ENCODE measurements at places on chromosomes 1 and 21.

DNA sequence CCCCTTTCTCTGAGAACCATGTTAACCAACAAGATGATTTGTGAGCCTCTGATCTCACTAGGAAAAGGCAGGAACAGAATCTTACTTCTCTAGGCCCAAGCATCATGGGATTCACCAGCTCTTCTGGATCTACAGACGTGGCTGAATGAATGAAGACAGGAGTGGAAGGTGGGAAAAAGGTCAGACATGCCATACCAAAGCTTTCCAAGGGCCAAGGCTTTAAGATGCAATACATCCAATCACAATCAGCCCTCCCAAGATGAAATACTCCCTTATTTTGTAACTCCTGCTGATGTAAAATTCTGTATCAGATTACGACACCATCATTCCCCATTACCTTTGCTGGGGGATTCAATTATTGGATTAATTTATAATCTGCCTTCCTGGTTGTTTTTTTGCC, 80.9 kb downstream of the SSBP3 start:
- no peak for DNase-seq

DNA sequence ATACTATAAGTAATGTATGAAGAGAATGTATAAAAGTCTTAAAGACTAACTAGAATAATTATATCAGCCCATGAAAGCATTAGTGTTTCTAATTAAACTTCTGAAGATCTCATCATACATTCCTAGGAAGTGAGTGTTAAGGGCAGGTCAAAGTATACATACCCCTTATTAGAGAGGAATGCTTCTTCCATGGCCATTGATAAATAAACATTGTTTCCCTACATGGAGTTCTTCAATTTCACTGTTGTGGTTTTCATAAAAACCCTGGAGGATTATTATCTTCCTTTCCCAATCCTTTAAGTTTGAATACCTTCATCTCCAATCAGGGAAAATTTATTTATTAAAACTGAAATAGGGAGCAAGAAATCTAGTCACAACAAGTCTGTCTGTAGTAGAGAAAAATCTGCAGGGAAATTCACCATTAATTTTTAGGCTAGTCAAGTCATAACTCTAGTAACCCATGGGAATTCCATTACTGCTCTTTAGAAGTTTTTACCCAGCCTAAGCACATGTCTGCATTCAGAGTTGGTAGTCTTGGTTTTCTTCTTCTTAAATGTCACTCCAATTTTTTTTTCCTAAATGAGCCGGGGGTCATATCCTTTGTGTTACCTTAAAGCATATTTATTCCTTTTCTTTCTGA, 147.0 kb downstream of the TNFSF18 start:
- no peak for DNase-seq

- no peak for DNase-seq
Observed at GRCh38 chr21:40074198-40074597, 207.0 kb downstream of the PCP4 start.

DNA sequence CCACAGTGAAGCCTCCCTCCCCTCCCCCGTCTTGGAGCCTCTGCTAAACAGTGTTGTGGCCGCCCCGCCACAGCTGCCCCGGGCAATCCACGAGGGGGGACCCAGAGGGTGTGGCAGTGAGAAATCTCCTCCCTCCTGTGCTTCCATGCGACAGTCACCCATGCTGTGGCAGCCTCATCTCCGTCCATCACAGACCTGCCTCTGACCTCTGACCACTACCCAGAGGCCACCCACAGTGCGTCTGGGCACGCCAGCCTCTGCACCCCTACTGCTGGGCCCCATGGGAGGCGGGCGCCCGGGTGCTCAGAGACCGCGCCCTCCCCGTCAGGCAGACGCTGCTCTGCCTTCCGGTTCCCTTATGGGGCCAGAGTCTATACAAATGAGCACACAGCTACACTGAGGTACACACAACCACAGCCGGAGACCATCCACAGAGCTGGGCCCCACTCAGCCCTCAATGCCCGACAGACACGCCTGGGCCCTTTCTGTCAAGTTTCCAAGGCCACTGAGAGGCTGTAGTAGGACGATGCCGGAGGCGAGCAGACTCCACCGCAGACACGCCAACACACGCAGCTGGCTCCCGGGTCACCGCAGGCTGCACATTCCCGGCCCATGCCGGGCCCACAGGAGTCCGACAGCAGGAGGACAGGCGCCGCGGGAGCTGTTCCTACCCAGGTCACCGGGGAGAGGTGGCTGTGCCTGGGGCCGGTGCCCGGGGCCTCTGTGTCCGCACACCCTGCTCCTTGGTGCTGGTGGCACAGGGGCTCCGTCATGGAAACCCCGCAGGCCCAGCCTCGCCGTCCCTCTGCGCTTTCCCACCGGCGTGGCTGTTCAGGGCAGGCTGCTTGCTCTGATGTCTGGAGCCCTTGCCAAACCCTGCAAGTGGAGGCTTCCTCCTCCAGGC, 23.9 kb upstream of the TMEM52 start:
- DNase-seq, result no peak

DNA sequence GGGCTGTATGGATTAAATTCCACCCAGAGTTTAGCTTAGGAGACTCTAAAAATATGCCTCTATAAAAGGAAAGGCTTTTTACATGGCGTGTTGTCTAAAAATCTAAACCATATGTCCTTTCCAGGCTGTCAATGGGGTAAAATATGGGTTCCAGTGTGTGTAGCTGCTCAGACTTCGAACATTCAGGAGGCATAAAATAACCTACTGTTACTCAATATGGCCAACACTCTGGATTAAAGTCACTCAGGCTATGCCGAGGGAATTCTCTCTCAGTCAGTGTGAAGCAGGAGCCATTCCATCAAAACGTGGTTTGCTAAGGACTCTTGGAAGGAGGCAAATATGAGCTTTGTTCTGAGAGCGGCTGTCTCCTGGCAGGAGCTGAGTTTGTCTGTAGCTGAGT, 135.3 kb downstream of the RUNX1 start:
- DNase-seq, result no peak

- no peak for DNase-seq
Observed at GRCh38 chr1:58119971-58120370, 426.6 kb downstream of the OMA1 start.

DNA sequence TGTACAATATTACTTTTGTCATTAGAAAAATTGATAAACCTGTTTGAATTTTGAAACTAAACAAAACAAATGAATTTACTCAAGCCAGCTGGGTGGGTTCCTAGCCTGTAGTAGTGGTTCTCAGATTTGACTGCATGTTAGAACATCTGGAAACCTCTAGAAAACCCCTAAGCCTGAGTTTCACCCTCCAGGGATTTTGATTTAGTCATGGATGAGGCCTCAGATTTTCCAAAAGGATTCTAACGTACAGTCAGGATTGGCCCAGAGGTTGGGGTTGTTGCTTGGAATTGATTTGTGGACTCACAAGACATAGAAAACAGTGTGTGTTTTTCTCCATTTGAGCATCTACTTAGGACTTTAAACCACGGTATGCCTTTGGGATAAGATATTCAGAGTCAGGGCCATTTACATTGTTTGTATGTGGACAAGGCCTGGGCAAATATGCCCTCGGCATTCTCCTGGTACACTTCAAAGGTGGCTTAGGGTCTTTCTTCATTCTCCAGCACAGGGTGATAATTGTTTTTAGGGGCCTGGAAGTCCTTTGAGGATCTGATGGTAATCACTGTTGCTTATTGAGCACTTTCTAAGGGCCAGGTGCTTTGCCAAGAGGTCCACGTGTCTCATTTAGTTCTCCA, 42.6 kb downstream of the ATP5PO start:
- DNase-seq, result no peak

DNA sequence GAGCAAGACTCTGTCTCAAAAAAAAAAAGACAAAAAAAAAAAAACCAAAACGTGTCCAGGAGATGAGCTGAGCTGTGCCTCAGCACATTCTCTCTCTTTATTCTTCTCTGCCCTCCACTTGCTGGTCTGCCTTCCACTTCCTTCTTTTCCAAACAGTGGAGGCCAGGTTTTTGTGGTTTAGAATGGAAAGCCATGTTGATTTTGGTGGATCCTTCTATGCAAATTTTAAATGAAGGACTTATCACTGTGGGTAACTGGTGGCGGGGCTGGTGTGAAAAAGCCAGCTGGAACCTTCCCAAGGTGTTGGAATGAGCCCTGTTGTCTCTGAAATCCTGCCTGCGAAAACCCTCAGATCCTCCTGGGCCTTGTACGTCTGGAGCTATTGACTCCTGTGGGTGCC, 61.9 kb downstream of the PTPRU start:
- no peak for DNase-seq

GRCh38 chr21:25788677-25789076, 53.9 kb downstream of the GABPA start:
- no peak for DNase-seq

DNA sequence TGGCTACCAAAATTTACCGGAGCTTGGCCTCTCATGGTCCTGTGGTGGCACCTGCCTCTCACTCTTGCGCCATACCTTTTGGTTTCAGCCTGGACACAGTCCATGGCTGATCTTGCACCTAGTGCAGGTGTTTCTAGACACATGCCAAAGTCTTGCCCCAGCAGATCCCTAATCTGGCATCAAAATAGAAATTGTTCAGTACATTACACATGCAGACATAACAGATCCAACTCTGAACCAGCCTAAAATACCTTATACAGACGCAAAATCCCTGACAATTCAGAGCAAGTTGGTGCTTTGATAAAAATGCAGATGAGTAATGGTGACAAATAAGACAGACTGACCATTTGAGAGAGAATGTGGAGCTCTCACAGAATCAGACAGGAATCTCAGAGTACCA, 44.1 kb downstream of the NGF start:
- no peak for DNase-seq

- DNase-seq, result no peak
Observed at GRCh38 chr1:185144233-185144632, 12.5 kb downstream of the TRMT1L start.

DNA sequence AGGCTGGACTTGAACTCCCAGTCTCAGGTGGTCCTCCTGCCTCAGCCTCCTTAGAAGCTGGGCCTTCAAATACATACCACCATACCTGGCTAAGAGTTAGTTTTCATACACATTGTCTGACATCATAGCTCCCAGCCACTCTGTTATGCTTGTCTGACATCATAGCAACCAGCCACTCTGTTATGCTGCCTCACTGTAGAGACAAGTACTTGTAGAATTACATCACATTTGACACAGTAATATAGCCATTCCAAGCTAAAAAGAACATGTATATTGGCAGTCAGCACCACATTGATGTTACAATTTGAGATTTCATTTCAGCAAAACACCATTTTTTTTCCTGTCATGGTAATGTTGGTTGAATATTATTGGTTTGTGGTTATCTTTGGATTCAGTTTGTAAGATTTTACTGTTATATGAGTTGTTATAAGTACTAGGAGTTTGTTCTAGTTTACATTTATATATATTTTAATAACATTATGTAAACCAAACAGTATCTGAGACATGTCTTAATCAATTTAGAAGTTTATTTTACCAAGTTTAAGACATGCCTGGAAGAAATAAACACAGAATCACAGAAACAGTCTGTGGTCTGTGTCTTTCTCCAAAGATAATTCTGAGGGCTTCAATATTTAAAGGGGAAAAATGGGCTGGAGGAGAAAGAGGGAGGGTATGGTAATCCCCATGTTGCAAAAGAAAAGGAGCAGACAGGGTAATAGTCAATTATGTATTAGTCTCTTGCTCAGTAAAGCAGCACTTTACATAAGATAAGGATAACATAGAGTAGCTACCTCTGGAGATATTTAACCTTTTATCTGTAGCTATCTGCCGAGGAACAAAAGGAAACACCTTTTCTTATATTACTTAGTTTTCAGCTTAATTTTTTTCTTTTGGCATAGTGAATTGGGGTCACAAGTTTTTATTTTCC, 43.0 kb downstream of the XPR1 start:
- DNase-seq, result no peak

DNA sequence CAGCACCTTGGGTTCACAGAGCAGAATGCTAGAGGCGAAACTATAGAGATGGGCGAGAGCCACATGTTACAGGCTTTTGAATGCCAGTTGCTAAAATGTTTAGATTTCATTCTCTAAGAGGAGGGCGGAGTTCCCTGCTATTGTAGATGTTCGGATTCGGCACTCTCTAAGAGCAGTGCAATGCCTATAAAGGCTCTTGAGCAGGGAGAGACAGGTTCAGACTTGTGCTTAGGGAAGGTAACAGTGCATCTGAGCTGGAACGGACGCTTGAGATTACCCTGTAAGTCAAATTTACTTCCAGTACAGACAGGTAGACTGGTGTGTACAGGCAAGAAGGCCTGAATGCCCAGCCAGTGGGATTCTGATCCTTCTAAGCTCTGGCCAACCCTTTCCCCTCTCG, 15.3 kb downstream of the LURAP1 start:
- DNase-seq, result no peak

GRCh38 chr1:216662681-216663080, 60.5 kb downstream of the ESRRG start:
- DNase-seq, result no peak

DNA sequence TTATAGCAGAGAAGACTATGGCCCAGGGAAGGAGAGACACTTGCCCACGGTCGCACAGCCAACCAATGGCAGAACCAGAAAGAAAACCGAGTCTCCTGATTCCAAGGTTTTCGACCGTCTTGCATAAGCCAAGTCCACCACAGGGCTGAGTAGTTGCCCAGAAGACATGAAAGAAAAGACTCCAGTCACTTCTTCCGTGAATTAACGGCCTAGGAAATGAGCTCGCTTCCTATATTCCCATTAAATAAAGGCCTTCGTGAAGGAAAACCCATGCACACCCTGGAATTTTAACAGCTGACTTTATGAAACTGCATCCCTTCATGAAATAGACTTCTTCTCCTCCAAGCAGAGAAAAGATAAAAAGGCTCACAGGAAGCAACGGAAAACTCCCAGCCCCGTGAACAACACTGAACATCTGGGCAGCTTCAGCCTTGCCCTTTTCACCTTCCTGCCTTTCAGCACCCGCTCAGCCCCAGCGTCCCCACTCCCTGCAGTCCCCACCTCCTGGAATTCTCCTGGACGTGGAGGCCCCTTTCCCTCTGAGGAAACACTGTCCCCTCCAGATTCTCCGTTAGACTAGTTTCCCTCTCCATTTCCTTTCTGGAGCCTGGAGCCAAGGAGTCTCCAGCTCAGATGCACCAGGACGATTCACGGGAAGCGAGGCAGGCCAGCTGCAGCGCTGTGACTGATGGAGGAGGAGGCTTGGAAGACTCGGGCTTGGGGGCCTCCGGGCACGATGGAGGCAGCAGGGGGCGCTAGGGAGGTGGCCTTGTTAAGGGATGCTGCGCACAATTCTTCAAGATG, 2.7 kb upstream of the MYOC start:
- peak; percentile 64 for DNase-seq
